ENCODE measurements at places on chromosomes 2 and 18. TPM values are rescaled to one million over a fixed set of nuclear protein-coding genes. Genes with fewer than 3 reads are reported as not detected.

DNA sequence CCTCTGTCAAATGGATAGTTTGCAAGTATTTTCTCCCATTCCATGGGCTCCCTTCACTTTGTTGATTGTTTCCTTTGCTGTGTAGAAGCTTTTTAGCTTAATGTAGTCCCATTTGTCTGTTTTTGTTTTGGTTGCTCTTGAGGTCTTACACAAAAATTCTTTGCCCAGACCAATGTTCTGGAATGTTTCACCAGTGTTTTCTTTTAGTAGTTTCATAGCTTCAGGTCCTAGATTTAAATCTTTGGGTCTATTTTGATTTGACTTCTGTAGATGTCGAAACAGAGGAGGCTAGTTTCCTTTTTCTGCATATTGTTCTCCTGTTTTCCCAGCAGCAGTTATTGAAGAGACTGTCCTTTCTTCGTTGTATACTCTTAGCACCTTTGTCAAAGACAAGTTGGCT is 351.6 kb downstream of the PTPRM start:
- DNase-seq = no peak

DNA sequence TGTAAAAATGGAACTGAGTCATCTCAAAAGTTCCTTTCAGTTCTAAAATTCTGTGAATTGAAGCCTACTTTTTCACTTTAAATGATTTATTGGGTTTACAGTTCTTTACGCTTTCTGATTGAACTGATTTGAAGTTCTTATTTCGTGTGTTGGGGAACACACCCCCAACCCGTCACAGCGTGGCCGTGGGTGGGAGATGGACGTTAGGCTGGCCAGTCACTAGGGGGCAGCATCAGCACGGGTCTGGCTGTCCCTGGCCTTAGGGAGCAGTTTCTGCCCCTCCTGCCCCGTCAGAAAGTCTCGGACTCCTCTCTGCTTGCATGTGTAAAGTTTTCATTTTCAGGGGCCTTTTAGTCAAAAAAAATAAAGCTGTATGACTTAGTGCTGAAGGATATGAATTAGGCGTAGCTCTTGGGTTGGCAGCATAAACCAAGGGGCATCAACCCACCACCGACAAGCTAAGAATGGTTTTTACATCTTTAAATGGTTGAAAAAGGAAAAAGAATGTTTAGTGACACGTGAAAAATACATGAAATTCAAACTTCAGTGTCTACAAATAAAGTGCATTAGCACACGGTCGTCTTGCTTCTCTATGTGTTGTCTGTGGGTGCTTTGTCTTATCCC is 63.4 kb downstream of the ZCCHC2 start:
- DNase-seq = peak; percentile 71

GRCh38 chr2:18792226-18792629 is 202.9 kb upstream of the NT5C1B start:
- no peak for DNase-seq

GRCh38 chr2:37167636-37168180 is 10.9 kb upstream of the EIF2AK2 start:
- no peak for DNase-seq

- DNase-seq = peak; percentile 61
Observed at GRCh38 chr2:200406379-200406778, 99.9 kb downstream of the SPATS2L start.

GRCh38 chr2:86627550-86627949 is 3.9 kb upstream of the RNF103 start:
- DNase-seq = no peak

Gene MYCN
- total RNA-seq = 0.08 TPM

Gene G6PC2
- not detected for total RNA-seq

Gene MLPH
- 82.9 TPM for total RNA-seq
